ENCODE measurements at places on chromosomes 16 and 17.
A peak's percentile ranks its signal among the peaks of the same experiment; 100 is the strongest.

DNA sequence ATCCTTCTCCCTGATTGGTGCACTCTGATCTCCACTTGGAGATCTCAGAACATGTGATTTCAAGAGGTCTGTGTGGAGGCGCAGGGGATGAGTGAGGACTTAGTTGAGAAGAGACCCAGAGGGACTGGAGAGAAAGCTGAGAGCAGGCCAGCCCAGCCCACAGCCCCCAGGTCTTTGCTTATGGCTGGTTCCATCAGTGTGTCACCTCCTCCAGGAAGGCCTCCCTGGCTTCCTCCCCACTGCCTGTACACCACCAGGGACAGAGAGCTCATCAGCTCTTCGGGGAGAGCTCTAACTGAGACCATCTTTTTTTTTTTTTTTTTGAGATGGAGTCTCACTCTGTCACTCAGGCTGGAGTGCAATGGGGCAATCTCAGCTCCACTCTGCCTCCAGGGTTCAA is 3.4 kb downstream of the P2RX1 start:
- DNase-seq, result no peak

DNA sequence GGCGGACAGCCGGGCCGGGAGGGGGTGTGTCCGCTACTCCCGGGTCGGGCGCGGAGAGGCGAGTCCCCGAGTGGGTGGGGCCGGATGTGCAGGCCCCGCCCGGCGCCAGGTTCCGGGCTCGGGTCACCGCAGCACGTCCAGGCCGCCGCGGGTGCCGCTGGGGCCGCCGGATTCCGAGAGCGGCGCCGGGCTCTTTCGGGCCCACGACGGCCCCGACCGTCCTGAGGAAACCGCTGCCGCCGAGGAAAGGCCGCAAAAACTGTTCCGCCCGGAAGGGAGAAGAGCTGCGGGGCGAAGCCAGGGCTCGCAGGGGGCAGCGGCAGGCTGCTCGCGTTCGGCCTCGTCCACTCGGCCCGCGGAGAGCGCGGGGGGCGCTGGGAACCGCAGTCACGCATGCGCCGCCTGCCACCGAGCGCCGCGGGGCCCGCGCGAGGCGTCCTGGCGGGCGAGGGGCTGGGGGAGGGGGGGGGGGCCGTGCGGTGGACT is at the start of gene ZKSCAN2:
TSS of gene ZKSCAN2 (minus strand) at position 376 of the 486 bp plus-strand sequence. CDS start 718 bp downstream, outside the sequence.
- peak; percentile 57 for DNase-seq

- no peak for DNase-seq
Observed at GRCh38 chr17:69245617-69246016, 17.0 kb upstream of the ABCA10 start.

- DNase-seq, result no peak
Observed at GRCh38 chr17:60087882-60088669, 9.4 kb upstream of the HEATR6 start.

DNA sequence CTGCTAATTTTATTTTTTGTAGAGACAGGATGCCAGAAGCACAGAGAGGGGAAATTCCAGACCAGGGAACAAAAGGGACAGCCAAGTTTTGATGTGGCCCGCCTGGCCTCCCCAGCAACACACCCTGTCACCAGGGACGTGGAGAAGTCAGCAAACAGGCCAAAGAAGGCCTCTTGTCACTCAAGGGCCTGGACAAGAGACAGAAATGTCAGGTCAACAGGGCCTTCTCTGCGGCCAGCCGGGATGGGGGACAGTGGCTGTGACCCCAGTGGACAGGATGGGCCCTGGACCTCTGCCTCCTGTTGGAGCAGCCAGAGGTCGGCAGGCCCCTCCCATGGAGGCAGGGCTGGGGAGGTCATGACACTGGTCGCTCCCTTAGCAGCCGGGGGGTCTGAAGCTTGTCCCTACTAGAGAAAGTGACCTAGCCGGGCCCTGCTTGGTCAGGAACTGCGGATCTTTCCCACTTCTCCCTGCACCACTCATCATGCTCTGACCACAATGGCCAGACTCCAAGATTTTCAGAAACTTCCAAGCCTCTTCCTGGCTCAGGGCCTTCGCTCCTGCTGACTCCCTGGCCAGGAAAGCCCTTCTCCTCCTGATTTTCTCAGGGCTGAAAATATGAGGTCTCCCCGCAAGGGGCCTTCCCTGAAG is 9.2 kb upstream of the TVP23A start:
- no peak for DNase-seq

- DNase-seq, result no peak
Observed at GRCh38 chr17:45171338-45172231, 9.9 kb downstream of the HEXIM2 start.

DNA sequence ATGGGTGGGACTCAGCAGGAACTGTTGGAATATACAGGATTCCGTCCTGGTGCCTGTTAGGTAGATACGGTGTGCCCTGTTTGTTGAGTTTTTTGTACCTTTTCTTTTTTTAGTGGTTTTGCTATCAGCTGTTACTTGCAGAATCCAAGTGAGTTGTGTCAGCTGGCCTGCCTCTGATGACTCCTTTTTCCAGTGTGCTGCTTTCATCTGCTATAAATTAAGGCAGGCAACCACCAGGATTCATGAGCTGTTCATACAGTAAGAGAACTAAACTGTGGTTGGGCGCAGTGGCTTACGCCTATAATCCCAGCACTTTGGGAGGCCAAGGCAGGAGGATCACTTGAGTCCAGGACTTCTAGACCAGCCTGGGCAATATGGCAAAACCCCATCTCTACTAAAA is 79.9 kb downstream of the WNT3 start:
- DNase-seq, result no peak

GRCh38 chr17:13002761-13003453 is 14.9 kb downstream of the ELAC2 start:
- peak; percentile 68 for DNase-seq

DNA sequence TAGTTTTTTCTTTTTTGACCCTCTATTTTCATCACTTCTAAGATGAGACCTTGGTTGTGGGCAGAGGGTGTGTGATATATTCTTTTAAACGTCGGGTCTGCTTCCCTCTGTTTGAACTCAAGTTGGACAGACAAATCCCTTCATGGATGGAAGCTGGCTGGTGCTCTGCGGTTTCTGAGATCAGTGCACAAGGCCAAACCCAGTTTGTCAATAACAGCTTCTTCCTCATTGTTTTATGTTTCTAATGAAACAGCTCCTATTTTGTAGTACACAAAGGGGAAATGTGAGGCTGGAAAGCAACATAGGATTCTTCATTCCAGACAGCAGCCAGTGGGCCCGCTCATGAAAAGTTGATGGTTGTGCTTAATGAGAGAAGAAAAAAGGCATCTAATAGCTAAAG is 159.6 kb downstream of the PRKCA start:
- DNase-seq, result no peak

- DNase-seq, result no peak
Observed at GRCh38 chr17:74748279-74748528, 224 bp upstream of the NHERF1 start.

DNA sequence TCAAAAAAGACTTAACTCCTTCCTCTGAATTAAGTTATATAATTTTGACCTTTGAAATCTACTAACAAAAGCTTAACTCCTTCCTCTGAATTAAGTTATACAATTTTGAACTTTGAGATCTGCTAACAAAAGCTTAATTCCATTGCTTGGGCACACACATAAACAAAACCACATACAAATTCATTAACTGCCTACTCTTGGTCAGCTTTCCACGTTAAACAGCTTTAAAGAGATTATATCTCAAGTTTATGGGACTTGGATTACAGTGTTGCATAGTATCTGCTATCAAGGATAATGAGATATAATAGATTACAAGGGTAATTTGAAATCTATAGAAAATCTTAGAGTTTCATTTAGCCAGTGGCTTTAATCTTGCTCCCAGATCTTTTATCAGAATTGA is 23.5 kb downstream of the COX10 start:
- no peak for DNase-seq

- DNase-seq, result no peak
Observed at GRCh38 chr16:21950782-21951521, 2.2 kb upstream of the UQCRC2 start.

- DNase-seq, result no peak
Observed at GRCh38 chr17:40322358-40323315, 13.7 kb downstream of the RARA start.

GRCh38 chr17:20278805-20279204 is 188.5 kb downstream of the LGALS9B start:
- DNase-seq, result no peak

DNA sequence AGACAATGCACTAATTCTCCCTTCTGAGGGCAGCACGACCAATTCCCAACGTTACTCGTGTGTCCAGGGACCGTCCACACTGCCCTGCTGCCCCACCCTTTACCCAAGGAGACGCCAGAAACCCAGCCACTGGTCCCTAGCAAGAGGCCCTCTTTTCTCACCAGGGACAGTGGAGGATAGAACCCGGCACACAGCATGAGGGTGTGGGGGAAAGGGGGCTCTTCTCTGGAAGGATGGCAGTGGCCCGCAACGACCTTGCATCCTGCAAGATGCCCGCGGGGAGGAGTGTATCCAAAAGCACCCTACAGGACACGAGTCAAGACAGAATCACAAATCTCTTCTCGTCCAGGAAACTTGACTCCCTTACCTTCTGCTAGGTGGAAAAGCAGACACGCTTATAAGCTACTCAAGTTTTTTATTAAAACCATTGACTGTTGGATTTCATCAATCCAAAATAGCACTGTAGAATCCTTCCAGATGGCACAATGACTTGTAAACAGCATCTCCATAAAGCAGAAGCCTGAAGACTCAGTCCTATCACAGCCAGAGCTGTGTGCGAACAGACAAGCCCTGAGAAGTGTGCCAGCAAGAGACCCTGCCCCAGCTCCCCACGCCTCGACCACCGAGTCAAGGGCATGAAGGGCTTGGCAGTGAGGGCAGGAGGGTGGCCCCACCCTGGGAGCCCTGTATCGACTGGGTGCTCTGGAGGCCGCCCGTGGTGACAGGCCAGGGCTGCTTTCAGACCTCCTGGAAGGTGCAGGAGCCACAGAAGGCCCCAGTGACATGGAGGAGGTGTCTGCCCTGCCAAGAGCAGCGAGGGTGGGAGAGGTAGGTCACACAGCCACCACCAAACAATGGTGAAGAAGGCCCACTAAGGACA is 103.8 kb downstream of the ANKRD11 start:
- no peak for DNase-seq

DNA sequence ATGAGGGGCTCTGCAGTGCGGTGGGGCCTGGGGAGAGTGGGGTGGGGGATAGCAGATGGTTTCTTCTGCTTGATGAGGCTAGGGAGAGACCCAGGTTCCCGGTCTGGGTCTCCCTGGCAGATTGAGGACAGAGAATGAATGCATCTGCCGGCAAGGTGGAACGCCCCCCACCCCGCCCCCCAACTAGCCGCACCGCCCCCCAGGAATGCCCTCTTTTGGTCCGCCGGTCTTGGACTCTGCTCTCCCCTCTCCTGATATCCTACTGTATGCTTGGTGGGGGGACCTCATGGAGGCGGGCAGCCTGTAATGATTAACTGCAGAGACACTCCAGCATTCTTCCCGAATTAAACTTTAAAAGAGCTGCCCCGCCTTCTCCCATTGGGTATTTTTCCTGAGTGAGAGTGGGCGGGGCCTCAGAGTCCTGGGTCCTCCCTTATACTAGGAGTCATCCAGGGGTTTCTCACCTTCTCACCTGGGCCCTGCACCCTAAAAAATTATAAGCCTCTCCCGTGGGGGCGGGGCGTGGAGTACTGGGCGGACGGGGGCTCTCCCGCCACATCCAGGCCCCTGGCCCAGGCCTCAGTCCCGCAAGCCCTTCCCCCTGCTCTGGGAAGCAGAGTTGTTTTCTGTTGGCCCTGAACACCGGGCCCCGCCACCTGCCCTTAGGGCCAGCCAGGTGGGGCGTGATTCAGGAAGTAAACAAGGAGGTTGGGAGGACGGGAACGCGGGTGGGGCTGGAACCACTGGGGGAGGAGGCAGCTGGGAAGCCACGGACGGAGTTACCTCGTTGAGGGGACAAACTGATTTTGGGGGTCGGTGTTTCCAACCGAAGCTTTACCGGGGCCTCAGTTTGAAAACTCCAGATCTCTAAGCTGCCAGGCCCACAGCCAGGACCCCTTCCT is 1.5 kb downstream of the GRB7 start:
- DNase-seq, result no peak

DNA sequence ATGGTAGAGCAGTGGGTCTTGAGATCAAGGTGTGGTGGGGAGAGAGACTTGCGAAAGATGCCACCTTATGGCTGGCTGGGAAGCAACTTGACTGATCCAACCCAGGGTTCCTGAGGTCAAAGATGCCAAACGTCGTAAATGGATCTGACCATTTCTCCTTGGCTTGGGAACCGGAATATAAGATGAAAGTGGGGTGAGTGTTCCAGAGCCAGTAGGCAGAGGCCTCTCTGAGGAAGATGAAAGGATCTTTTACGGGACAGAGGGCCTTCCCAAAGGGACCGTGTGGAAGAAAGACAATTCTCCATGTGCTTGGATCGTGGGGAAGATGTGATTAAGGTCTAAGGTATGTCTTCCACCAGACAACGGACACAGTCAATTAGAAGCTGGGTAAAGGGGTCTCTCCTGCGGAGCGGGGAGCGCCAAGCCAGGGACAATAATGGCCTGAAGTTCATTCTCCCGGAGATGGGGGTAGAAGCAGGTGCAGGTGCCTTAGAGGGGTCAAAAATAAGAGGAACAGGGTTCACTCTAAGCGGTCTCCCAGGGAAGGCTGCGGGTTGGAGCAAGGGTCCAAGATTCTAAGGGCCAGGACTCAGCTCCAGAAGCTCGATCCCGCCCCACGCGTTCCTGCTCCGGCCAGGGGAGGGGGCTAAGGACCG is 800 bp downstream of the FXR2 start:
- DNase-seq, result no peak

DNA sequence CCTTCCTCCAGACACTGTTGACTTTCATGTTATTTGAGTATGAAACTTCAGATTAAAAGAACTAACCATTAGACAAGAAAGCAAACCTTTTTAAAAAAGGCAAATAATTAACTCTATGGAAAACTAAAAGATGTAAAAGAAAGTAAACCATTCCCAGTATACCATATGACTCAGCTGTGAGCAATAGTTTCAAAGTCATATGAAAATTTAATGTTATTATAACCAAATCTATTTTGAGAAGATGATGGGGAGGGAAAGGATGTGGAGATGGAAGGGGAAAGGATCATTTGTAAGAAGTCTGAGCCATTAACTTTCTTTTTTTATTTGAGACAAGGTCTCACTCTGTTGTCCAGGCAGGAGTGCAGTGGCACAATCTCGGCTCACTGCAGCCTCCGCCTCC is 131.8 kb downstream of the IRX5 start:
- DNase-seq, result no peak

DNA sequence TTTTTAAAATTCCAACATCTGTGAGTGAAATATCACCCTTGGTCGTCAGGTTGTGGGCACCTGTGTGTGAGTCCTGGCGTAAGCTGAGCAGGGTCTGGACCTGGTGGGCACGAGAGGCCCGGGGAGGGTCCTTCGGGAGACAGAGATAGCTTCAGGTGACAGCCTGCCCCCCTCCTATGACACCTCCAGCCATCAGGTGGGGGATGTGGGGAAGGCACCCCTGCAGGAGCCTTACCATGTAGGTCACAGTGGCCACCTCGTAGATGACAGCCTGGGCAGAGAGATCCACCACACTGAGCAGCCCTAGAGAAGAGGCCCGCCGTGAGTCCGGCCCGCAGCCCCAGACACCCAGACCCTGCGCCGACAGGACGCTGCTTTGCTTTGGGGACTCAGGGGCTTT is 11.2 kb downstream of the SLC47A2 start:
- no peak for DNase-seq

- no peak for DNase-seq
Observed at GRCh38 chr16:67541391-67542263, 13.0 kb downstream of the RIPOR1 start.

All from NCI-H1048 (cell line).